ENCODE measurements at places on chromosomes 3 and 15. TPM values are rescaled to one million over a fixed set of nuclear protein-coding genes. Genes with fewer than 3 reads are reported as not detected.

Gene EIF4E3
- 13.5 TPM for total RNA-seq

DNA sequence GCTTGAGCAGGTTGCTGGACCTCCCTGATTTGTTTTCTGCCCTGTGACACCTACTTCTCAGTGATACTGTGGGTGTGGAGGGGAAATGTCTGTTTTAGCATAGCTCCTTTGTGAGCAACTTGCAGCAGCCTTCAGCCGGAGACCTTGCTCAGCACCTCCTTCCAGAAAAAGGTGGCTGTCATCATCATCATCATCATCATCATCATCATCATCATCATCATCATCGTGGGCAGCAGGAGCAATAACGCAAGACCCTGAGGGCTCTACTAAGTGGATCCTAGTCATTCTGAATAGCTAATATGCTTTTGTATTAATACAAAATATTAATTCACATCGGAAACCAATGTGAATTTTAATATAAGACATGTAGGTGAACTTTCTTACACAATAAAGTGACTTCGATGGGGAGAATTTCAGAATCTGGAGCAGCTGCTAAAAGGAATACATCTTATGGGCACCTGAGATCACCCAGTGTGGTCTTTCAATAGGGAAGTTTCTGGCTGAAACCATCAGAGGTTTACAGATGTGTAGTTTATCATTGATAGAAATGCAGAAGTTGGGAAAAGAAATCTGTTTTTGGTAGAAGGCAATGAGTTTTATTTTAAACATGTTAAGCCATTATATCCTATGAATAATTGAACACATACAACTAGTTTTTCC lies 8.6 kb downstream of the GABRR3 start:
- no peak overlapping the region for H3K4me3 ChIP-seq
- H3K27me3 ChIP-seq: no peaks in the 10 kb centered on the region
- H3K4me1 ChIP-seq: no peaks in the 10 kb centered on the region
- H3K27ac ChIP-seq: no peak overlapping the region

- DNase-seq: no peak
- H3K4me1 ChIP-seq: peaks cover 8% of the 10 kb centered on the region
- no peak overlapping the region for H3K4me3 ChIP-seq
- no peaks in the 10 kb centered on the region for H3K27me3 ChIP-seq
- H3K36me3 ChIP-seq: no peaks in the 10 kb centered on the region
These were observed 24.9 kb upstream of the THRB start for GRCh38 chr3:24519368-24520100.

DNA sequence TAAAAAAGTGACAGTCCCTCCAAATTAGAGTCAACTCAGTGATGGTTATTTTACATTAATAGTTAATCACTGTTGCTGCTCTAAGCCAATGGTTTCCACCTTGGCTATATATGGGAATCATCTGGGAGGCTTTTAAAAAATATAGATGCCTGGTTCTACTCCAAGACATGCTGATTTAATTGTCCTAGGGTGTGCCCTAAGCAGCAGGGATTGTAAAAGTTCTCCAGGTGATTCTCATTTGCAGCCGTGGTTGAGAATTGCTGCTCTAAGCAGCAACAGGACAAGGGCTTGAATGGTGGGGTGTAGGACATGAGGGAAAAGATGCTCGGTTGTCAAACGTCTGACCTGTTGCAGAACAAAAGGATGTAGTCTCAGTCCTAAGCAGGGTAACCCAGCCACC lies 405.1 kb upstream of the MCTP2 start:
- H3K27ac ChIP-seq: no peak overlapping the region
- no peaks in the 10 kb centered on the region for H3K36me3 ChIP-seq
- no peaks in the 10 kb centered on the region for H3K4me1 ChIP-seq

DNA sequence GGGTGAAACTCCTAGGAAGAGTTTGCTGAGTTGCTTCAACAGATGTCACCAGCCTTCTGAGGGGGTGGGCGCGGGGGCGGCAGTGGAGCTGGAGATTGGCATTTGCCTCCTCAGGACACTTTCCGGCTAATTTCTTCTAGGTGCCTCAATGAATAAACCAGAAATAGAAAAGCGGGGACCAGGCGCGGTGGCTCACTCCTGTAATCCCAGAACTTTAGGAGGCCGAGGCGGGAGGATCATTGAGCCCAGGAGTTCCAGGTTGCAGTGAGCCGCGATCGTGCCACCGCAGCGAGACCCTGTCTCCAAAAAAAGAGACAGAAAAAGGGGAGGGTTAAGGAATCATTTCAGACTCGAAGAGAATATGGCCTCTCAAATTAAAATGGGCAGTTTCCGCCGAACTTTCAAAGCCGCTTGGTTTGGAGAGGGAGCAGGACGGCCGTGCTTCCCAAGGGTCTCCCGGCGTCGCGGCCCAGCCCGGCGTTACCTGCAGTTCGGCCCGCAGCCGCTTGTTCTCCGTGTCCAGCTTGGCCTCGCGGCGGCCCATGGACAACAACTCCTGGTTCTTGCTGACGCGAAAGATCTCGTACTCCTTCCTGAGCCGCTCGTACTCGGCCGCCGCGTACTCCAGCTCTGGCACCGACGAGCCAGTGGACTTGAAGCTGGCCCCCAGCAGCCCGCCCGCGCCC lies 587 bp downstream of the NPHP3 start:
- peak; percentile 37 for DNase-seq
- peak overlapping the region; percentile 95 for H3K27ac ChIP-seq
- H3K36me3 ChIP-seq: peaks cover 18% of the 10 kb centered on the region
- H3K4me3 ChIP-seq: peak overlapping the region; percentile 99
- H3K4me1 ChIP-seq: peaks cover 18% of the 10 kb centered on the region

All from tibial nerve (tissue), 4 donors.